ENCODE measurements at places on chromosomes 13 and 19.

- DNase-seq = no peak
Observed at GRCh38 chr19:1041272-1041834, 1.4 kb downstream of the ABCA7 start.

GRCh38 chr19:48989701-48990291 is 3.3 kb downstream of the GYS1 start:
- no peak for DNase-seq

DNA sequence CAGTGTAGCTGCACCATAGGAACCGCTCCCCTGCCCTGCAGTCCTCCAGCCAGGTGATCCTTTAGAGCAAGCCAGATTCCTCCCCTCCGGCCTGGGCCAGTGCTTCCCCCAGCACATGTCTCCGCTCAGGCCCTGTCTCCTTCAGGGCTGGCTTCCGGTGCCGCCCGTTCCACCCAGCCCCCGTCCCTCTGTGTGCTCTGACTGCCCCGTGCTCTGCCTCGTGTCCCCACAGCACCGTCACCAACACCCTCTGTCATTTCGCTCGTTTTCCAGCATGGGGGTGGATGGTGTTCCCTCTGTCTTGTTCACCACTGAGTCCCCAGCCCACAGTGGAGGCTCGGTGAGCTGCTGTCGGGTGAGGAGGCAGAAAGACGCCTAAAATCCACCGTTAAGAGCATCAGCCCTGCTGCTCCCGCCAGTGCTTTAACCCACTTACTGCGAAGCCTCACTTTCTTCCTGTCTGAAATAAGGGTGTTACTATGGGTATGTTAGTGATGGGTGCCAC is 54.5 kb downstream of the TSSK6 start:
- peak; percentile 56 for DNase-seq

DNA sequence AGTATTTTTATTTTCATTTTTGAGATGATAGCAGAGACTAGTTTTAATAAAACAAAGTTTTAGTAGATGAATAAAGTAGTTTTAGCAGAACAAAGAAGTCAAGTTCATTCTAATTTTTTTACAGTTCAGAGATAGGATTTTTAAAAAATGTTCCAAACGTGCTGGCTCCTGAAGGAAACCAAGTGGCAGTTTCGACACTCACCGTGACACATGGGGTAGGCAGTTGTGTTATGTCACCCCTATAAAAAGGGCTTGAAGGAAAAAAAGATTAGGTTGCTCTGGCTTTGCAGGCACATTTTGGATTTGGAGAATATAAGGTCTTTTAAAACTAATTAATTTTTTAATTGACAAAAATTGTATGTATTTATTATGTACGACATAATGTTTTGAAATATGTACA is 305.2 kb downstream of the NDFIP2 start:
- DNase-seq = no peak

DNA sequence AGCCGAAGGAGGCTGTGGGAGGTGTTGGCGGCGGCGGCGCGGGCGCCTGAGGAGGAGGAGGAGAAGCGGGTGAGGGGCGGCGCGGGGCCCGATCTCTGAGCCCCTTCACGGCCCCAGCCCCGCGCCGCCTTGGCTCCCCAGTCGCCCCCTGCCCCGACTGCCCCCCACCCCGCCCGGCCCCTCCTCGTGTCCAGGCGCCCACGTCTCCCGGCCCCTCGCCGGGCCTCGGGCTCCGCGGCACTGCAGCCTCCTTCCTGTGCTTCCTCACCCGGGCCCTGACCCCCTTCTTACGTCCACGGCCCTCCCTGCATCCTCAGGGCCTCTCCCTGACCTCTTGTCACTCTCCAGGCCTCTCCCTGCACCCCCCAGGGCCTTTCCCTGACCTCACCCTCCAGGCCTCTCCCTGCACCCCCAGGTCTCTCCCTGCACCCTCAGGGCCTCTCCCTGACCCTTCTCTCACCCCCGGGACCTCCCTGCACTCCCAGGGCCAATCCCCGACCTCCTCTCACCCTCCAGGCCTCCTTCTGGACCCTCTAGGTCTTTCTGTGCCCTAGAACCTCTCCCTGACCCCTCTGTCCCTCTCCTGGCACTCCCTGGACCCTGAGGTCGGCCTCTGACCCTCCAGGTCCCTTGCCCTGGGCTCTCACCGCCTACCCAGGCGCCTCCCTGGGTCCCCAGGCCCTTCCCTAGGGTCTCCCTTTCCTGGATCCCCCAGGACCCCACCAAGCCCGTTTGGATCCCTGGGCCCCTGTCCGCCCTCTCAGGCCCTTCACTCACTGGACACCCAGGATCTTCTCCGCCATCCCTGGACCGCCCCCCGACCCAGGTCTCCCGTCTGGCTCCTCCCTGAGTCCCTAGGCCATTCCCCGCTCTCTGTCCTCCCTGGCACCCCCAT is 460 bp downstream of the KMT5C start:
- no peak for DNase-seq

DNA sequence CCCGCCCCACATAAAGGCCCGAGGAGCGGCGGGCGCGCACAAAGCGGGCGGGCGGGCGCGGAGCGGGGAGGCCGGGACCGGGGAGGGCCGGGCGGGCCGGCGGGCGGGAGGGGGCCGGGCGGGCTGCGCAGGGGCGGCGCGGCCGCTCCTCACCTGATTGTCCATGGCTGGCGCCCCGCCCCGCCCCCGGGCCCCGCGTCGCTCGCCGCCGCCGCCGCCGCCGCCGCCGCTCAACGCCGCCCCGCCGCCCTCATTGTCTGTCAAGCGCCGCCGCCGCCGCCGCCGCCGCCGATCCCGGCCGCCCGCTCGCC is 200 bp downstream of the MLLT1 start:
- DNase-seq = no peak

- DNase-seq = no peak
Observed at GRCh38 chr13:77820431-77821149, 98.0 kb downstream of the EDNRB start.

- DNase-seq = no peak
Observed at GRCh38 chr13:29532821-29533220, 62.7 kb downstream of the SLC7A1 start.

DNA sequence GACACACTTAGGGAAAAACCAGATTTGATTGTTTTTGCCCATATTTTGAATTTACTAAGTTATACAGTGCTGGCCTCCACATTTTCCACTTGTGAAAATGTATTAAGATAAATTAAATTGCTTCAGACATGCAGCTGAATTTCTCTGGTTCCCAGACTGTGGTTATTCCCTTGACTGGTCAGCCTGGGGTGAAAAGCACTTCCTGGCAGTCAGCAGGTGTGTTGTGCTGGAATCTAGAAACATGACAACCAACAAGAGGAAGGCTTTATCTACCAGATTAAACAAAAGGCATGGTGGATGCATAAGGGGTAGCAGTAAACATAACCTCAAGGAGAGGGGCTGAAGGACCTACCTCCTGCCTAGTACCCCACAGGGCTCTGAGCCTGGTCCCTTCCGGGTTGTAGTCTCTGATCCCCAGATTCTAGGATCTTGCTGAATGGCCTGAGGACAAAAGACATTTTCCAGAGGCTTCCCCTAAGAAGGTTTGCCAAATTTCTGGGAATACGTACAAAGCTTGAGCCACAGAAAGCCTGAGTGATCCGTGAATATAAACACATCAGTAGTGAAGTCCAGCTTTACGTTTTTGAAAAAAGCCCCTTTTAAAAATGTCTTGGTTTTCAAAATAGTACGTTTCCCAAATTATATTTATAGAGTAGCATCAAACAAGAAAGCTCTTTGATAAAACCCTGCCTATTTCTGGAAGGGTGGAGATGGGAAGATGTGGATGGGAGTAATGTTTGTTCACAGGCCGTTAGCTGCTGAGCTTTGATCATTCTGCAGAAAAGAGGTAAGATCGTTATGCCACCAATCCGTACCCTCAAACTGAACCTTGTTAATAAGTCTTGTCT is 133.4 kb downstream of the LACC1 start:
- no peak for DNase-seq

- no peak for DNase-seq
Observed at GRCh38 chr13:48728226-48728625, 74.5 kb downstream of the CYSLTR2 start.

DNA sequence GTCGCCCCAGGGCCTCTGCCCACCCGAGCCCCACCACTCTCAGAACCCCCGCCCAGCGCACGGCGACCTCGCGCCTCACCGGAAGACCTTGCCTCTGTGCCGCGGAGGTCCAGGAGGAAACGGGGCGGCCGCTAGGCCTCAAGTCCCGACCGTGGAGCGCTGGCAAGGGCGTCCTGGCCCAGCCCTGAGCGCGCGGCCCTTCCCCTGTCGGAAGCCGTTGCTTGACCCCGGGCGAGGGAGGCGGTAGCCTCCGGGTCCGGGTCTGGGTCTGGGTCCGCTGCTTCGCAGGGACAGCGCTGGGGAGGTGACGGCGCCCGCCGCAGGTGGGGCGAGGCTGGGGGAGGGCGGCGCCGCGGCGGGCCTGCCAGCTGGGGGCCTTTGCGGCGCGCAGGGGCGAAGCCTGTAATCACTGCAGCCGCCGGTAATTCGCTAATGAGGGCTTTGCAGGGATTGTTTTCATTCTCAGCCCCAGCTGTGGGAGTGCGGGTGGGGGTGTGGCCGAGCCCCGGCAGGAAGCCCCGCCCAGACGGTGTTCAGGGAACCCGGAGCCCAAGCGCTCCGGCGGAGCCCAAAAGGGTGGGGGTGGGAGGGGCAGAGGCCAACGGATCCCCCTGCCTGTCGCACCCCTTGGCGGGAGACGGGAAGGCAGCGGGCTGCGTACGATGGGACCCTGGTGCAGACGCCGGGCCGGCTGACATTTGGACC is 8.6 kb downstream of the C19orf25 start:
- peak; percentile 80 for DNase-seq

DNA sequence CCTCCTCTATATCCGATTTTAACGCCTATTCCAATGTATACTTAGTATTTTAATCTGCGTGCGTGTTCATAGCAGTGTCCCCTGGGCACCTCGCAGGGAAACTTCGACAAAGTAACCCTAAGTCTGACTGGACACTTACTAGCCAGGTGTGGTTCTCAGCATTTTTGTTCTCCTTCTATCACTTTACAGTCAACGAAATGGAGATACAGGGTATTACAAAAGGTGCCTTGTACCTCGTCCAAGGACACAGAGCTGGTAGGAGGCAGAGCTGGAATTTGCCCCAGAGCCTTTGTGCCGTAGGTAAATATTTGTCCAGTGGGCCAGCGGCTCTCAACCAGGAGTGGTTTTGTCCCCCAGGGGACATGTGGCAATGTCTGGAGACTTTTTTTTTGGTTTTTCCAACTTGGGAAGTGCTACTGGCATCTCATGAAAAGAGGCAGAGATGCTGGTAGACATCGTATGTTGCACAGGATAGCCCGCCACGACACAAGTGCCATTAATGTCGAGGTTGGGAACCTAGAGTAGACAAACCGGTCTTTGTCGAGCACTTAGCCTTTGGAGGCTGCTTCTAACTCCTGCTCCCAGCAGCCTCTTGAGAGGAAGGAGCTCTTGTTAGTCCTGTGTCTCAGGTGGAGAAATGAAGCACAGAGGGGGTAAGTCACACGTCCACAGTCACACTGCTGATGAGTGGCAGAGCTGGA is 1.1 kb downstream of the ZNF444 start:
- no peak for DNase-seq

DNA sequence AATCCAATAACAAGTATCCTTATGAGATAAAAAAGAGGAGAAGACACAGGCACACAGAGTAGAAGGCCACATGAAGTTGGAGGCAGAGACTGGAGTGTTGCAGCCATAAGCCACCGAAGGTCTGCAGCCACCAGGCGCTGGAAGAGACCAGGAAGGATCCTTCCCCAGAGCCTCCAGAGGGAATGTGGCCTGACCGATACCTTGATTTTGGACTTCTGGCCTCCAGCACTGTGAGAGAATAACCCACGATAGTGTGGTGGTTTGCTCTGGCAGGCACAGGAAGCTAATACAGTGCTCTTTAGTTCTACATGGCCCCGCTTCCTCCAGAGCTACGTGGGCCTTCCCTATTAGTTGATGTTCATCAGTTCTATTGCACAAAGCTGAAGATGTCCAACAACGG is 15.3 kb upstream of the SULT2A1 start:
- DNase-seq = no peak

DNA sequence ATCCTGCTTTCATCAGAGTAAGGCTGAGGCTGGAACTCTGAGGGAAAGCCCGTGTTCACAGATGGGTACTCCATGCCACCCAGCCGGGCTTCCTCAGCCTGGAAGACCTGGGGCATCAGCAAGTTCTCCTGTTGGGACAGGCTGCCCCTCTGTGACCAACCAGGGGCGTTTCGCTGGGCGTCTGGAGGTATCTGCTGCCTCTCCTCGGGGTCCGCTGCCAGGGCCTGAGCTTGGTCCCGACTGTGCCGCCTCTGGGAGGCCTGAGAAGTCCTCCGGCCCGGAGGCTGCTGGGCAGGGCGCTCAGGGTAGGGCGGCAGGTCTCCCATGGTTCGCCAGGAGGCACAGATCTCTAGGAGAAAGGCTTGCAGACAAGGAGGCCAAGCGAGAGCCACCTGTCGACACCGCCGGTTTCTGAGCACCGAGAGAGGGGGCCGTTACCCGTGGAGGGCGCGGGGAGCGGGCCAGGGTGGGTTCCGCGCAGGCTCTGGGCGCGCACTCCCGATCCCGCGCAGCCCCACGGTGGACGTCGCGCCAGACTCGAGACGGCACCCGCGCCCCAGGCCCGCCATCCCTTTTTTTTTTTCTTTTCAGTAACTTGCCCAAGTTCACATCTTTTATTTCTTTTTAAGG is at the start of gene RSPH6A:
Gene RSPH6A (minus strand): TSS at position 458 of the 630 bp plus-strand sequence. CDS start 132 bp downstream, at position 326.
- DNase-seq = no peak

DNA sequence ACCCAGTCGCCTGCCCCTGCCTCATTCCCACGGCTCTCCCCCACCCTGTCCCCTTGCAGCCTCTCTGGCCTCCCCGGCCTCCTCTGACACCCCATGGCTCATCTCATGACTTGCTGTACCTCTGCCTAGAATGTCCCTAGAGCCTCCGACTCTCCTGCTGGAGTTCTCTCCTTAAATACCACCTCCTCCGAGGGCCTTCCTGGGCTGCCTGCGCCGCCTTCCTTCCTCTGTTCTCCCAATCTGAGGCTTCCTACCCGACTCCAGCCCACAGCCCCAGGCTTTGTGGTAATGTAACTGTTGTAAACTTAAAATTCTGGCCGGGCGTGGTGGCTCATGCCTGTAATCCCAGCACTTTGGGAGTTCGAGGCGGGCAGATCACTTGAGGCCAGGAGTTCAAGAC is 27.7 kb downstream of the GPR42 start:
- DNase-seq = no peak

DNA sequence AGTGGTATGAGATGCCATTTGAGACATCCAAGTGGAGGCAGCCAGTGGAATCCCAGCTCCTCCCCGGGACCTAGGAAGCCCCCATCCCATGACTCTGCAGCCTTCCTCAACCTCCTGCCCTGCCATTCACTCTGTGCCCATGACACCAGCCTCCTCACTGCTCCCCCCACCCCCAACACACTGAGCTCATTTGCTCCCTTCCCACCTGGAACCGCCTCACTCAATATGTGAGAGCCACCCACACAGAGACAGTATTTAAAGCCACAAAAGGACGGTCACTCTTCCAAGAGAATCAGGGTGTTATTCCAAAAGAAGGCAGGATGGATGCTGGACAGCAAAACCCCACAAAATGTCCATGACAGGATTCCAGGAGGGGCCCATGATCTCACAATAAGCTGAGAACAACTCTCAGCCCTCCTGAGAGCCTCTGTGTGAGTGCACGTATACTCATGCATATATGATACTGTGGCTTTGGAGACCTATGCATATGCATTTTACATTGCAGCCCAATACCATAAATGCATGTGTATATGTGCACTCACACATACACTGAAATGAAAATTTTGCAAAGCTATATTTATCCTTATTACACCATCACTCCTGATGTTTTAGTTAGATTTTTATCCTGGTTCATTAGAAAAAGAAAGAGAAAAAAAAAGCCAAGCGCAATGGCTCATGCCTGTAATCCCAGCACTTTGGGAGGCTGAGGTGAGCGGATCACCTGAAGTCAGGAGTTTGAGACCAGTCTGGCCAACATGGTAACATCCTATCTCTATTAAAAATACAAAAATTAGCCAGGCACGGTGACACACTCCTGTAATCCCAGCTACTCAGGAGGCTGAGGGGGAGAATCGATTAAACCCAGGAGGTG is 10.8 kb upstream of the RANBP3 start:
- no peak for DNase-seq
